ENCODE measurements at places on chromosomes 11 and 22.
A peak's percentile ranks its signal among the peaks of the same experiment; 100 is the strongest.

DNA sequence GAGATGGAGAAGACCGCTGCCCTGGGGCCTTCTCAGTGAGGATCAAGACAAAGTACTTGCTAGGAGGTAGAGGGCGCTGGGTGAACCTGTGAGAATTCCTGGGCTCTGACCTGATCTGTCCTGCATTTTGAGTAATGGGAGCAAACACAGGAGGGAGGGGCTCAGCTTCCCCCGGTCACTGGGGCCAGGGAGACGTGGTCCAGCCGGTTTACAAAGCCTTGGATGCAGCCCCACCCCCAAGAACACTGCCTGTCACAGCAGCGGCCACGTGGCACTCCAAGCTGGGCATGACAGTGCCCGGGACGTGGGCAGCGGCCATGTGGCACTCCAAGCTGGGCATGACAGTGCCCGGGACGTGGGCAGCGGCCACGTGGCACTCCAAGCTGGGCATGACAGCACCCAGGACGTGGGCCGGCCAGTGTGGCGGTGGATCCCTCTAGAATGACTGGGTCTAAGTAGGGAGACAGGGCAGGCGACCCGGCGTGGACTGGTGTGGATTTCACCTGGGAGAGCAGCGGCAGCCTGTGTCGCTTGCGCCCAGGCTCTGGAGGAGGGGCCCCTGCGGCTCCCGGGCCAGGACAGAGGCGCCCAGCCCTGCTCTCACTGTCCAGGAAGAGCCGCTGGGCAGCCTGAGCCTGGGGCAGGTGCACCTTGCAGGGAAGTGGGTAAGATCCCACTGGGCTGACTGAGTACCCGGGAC, 2.5 kb upstream of the TTLL8 start:
- no peaks in the 10 kb centered on the region for H3K36me3 ChIP-seq
- no peak overlapping the region for H3K4me3 ChIP-seq
- peaks cover 21% of the 10 kb centered on the region for H3K27me3 ChIP-seq
- peaks cover 3% of the 10 kb centered on the region for H3K4me1 ChIP-seq
- H3K27ac ChIP-seq, result no peak overlapping the region
- DNase-seq, result no peak

DNA sequence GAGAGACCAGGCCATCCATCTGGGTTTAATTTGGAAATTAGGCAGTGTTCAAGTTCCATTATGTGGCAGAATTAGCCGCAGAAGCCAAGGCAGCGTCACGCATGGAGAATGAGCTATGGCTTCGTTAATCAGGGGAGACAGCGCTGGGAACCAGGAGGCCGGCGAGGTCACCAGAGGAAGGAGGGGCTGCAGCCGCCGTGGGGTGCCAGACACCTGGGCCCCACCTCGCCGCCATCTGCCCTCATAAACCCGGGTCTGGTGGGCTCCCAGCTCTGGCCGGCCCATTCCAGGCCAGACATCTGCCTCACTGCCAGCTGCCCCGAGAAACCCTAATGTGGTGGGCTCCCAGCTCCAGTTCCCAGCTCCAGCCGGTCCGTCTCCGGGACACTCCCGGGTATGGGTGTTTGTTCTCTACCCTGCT, 676.9 kb downstream of the BRD1 start:
- H3K36me3 ChIP-seq, result no peaks in the 10 kb centered on the region
- H3K4me1 ChIP-seq, result no peaks in the 10 kb centered on the region
- no peak for DNase-seq
- no peak overlapping the region for H3K27ac ChIP-seq
- no peak overlapping the region for H3K4me3 ChIP-seq
- H3K27me3 ChIP-seq, result peaks cover 11% of the 10 kb centered on the region

DNA sequence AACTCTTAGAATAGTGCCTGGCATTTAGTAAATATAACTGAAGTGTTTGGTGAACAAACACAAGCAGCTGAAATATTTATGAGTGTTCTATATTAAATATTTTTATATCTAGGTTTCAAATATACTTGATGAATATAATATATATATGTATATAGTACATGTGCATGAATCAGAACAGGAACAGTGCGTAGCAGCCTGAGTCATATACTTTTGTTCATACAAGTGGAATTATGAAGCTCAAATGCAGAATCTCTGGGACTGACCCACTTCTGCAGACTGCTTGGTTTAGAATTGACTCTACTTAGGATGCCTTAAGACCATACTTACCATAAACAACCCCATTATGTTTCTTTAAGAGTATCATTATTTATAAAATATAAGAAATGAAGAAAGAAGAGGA, 997.8 kb upstream of the RAG2 start:
- H3K36me3 ChIP-seq, result no peaks in the 10 kb centered on the region
- H3K4me1 ChIP-seq, result no peaks in the 10 kb centered on the region
- no peak for DNase-seq
- no peaks in the 10 kb centered on the region for H3K27me3 ChIP-seq
- no peak overlapping the region for H3K27ac ChIP-seq

- peaks cover 63% of the 10 kb centered on the region for H3K4me1 ChIP-seq
- no peak for DNase-seq
- peak overlapping the region; percentile 97 for H3K27ac ChIP-seq
- H3K36me3 ChIP-seq, result no peaks in the 10 kb centered on the region
- peak overlapping the region; percentile 72 for H3K4me3 ChIP-seq
These were observed 19.9 kb upstream of the TMPRSS13 start for GRCh38 chr11:117949062-117949461.

DNA sequence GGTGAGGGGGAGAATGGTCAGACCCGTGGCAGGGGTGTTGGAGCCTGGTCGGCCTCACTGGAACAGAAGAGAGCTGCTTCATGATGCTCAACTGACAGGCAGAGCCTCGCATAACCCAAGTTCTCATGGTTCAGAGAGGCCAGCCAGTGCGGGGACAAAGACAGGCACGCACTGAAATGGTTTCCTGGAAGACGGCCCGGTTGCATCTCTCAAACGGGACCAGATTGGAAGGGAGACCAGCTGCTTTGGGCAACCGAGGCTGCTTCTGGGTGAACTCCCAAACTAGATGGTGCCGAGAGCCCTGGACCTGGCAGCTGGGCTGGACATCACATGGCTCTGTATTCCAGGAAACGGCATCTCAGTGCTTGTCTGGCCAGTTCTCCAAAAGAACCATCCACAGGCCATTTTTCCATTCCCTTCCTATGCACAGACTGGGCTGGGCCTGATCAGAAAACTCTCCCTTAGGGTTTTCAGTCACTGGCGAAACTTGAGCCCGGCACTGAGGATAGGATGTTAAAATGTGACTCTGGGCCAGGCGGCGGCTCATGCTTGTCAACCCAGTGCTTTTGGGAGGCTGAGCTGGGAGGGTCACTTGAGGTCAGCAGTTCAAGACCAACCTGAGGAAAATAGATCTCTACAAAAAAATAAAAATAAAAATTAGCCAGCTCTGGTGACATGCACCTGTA, 80.1 kb upstream of the PRODH start:
- H3K4me1 ChIP-seq, result no peaks in the 10 kb centered on the region
- H3K36me3 ChIP-seq, result no peaks in the 10 kb centered on the region
- H3K27me3 ChIP-seq, result peaks cover 34% of the 10 kb centered on the region
- no peak overlapping the region for H3K27ac ChIP-seq
- no peak overlapping the region for H3K4me3 ChIP-seq

DNA sequence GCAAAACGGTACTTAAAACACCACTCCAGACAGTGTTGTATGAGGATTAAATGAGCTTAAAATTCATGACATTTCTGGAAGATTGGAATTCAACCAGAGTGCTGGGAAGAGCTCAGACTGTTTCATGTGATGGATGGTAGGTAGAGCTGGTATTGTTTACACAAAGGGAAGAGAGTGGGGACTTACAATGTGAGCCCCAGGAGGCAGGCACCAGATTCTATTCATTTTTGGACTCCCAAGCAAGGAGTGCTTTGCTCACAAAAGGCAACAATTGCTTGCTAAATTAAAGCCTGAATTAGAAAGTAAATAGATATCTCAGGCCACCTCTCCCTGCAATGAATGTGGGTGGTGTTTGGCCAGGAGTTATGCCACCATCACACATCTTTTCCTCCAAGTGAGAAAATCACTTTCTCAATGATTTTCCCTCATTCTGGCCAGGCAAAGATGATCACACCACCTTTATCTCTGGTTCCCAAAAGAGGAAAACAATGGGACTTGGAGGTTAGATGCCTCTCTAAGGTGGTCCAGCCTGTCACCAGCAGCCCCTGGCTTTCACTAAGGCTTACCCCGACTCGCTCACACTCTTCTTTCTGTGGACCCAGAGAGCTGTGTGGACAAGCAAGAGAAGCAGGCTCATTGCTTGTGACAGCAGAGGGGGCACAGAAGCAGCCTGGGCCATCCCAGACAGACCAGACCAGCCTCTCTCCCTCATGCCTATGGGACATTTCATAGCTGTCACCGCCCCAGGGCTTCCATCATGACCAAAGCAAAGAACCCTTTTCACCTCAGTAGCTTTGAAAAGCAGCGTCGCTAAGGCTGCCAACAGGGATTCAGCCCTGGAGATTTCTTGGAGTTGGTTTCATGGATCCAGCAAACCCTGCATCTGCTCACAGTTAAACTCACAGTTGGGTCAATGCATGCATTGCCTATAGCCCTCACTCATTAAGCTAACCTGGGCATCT, 63.5 kb upstream of the DRD2 start:
- no peak for DNase-seq
- H3K27me3 ChIP-seq, result peaks cover 71% of the 10 kb centered on the region
- no peak overlapping the region for H3K27ac ChIP-seq
- no peak overlapping the region for H3K4me3 ChIP-seq
- no peaks in the 10 kb centered on the region for H3K4me1 ChIP-seq
- H3K36me3 ChIP-seq, result no peaks in the 10 kb centered on the region

DNA sequence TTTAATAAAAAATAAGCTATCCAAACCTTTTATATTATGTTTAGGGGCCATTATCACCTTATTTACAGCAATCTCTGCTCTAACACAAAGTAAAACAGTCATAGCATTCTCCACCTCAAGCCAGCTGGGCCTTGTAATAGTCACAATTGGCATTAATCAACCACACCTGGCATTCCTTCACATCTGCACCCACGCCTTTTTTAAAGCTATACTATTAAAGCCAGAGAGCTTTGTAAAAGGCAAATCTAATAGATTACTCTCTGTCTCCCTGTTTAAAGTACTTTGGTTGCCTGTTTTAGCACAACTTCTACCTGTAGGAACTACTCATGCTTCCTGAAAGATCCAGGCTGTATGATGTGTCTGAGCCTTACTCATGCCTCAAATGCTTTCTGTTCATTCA, 113.1 kb downstream of the CSNK2A3 start:
- DNase-seq, result no peak
- H3K4me3 ChIP-seq, result no peak overlapping the region
- peaks cover 30% of the 10 kb centered on the region for H3K4me1 ChIP-seq

GRCh38 chr11:35036639-35037038, 102.3 kb upstream of the CD44 start:
- peaks cover 36% of the 10 kb centered on the region for H3K4me1 ChIP-seq
- no peaks in the 10 kb centered on the region for H3K27me3 ChIP-seq
- no peak for DNase-seq
- no peak overlapping the region for H3K4me3 ChIP-seq

DNA sequence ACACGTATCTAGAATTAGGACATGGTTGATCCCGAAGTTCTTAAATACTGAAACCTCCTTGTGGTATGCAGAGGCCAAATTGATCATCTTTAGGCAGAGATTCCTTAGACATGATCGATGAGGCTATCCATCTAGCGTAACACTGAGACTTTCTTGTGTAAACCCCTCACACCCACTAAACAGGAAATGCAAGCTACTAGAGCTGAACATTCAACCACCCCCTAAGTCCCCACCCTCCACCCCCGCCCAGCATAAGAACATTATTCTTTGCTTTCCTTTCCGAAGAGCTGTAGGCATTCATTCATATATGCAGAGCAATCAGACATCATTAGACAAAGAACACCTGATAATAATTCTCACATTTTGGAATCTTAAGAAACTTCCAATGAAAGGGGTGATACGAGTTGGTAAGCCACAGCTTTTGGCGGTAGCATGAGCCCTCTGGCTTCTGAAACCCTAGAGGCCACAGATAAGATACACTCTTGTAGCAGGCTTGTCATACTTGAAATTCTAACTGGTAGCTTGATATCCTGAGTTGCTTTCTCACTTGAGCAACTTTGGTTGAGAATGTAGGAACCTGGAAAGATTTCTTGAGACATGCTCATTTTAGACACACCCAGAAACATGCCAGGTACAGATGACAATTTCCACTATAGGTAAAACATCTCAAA, 42.2 kb downstream of the FLI1 start:
- H3K27ac ChIP-seq, result peak overlapping the region; percentile 96
- DNase-seq, result no peak
- H3K4me3 ChIP-seq, result peak overlapping the region; percentile 78
- H3K27me3 ChIP-seq, result no peaks in the 10 kb centered on the region
- peaks cover 71% of the 10 kb centered on the region for H3K4me1 ChIP-seq

GRCh38 chr11:118838905-118839553, 44.7 kb upstream of the CXCR5 start:
- no peaks in the 10 kb centered on the region for H3K27me3 ChIP-seq
- no peak overlapping the region for H3K4me3 ChIP-seq
- no peak overlapping the region for H3K27ac ChIP-seq
- peaks cover 20% of the 10 kb centered on the region for H3K4me1 ChIP-seq
- DNase-seq, result no peak

DNA sequence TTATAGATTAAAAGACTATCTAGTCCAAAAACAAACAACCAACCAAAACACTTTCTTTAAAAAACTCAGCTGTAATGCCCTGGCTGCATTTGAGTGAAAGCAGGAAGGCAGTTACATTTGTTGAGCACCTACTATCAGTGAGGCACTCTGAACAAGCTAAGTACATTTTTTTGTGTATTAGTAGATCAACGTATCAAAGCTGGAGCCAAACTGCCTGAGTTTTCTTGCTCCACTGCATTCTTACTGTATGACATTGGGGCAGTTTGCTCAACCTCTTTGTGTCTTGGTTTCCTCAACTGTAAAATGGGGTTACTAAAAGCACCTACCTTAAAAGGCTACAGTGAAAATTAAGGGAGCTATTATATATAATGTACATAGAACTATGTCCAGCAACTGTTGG, 22.0 kb downstream of the COA4 start:
- DNase-seq, result no peak
- H3K4me3 ChIP-seq, result no peak overlapping the region
- H3K4me1 ChIP-seq, result no peaks in the 10 kb centered on the region
- no peak overlapping the region for H3K27ac ChIP-seq
- peaks cover 6% of the 10 kb centered on the region for H3K36me3 ChIP-seq

GRCh38 chr11:65032216-65032615, 5.0 kb downstream of the SNX15 start:
- DNase-seq, result no peak
- no peaks in the 10 kb centered on the region for H3K36me3 ChIP-seq
- H3K4me3 ChIP-seq, result no peak overlapping the region
- peak overlapping the region; percentile 32 for H3K27ac ChIP-seq
- H3K27me3 ChIP-seq, result no peaks in the 10 kb centered on the region

GRCh38 chr11:111361874-111362273, 17.2 kb downstream of the POU2AF1 start:
- H3K27me3 ChIP-seq, result no peaks in the 10 kb centered on the region
- peaks cover 2% of the 10 kb centered on the region for H3K4me1 ChIP-seq
- no peak overlapping the region for H3K4me3 ChIP-seq
- DNase-seq, result no peak
- H3K36me3 ChIP-seq, result no peaks in the 10 kb centered on the region

- H3K27ac ChIP-seq, result peak overlapping the region; percentile 90
- H3K4me3 ChIP-seq, result peak overlapping the region; percentile 75
- H3K4me1 ChIP-seq, result peaks cover 30% of the 10 kb centered on the region
- no peaks in the 10 kb centered on the region for H3K36me3 ChIP-seq
These were observed 104.2 kb downstream of the MICAL3 start for GRCh38 chr22:17920145-17920605.

GRCh38 chr11:47212938-47213337, 1.8 kb upstream of the DDB2 start:
- peaks cover 2% of the 10 kb centered on the region for H3K36me3 ChIP-seq
- DNase-seq, result no peak
- peak overlapping the region; percentile 91 for H3K27ac ChIP-seq
- H3K27me3 ChIP-seq, result no peaks in the 10 kb centered on the region

Measured in T-helper 17 cell (primary cell).